Neuronal stem cell (in vitro differentiated cells): ENCODE measurements at places on chromosomes 13 and 19.

DNA sequence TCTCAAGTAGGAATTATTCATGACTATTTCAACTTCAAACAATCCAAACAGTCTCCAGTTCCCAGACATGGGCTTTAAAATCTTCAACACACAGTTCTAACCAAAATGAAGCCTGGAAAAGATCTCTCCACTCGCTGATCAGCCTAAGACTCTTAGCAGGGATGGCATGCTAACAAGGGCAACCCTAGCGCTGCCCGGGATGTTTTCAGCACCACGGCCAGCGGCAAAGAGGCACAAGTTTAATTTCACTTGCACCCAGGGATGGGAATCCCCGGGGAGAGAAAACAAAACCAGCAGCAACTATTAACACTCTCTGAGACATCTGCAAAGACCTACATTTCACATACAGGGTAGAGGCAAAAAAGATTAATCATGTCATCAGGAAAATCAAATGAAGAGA, 43.0 kb downstream of the CACNA1A start:
- no peaks in the 10 kb centered on the region for H3K4me1 ChIP-seq

GRCh38 chr19:49889038-49889686, 7.5 kb downstream of the IL4I1 start:
- no peaks in the 10 kb centered on the region for H3K27me3 ChIP-seq
- H3K27ac ChIP-seq, result no peak overlapping the region
- H3K4me3 ChIP-seq, result no peak overlapping the region
- peaks cover 3% of the 10 kb centered on the region for H3K4me1 ChIP-seq
- DNase-seq, result no peak

- H3K36me3 ChIP-seq, result no peaks in the 10 kb centered on the region
- no peaks in the 10 kb centered on the region for H3K27me3 ChIP-seq
- H3K4me3 ChIP-seq, result no peak overlapping the region
- no peak for DNase-seq
- no peak overlapping the region for H3K27ac ChIP-seq
Observed at GRCh38 chr19:30253581-30253996, 118.6 kb upstream of the ZNF536 start.

DNA sequence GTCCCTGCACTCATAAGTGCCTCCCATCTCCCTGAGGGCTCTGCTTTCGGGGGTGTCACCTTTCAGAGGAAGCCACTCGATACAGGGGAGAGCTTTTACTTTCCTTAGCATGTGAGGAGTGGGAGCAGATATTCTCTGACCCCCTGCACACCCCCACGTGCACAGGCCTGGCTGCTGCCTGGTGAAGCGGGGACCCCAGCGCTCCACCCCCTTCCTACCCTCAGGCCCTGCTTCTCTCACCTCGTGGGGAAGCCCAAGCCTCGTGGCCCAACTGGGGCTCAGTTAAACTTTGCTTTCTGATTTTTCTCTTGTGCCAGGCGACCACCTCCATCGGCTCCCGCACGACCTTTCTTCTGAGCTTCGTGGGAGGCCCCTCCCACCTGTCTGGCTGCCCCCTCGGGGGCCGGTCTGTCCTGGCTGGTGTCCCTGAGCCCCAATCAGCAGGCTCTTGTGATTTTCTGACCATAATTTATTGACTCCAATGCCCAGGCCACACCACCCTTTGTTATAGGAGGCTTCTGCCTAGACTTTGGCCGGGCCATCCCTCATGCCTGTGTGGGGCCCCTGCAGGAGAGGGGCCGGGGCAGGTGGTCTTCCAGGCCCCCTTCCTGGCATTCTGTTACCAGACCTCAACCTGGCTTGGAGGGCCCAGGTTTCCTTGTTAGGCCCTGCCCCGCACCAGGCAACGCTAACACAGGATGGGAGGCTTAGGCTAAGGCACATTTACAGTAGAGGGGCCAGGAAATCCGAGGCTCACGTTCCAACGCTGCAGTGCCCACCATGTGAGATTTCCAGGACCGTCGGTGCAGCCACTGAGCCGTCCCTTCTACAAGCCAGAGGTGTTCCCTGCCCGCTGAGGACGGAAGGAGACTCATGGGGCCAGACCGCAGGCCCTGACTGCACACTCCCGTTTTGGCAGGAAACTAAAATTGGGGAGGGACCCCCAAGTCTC, 3.7 kb downstream of the TMED1 start:
- peaks cover 58% of the 10 kb centered on the region for H3K36me3 ChIP-seq
- no peak for DNase-seq
- no peak overlapping the region for H3K4me3 ChIP-seq
- no peak overlapping the region for H3K27ac ChIP-seq

DNA sequence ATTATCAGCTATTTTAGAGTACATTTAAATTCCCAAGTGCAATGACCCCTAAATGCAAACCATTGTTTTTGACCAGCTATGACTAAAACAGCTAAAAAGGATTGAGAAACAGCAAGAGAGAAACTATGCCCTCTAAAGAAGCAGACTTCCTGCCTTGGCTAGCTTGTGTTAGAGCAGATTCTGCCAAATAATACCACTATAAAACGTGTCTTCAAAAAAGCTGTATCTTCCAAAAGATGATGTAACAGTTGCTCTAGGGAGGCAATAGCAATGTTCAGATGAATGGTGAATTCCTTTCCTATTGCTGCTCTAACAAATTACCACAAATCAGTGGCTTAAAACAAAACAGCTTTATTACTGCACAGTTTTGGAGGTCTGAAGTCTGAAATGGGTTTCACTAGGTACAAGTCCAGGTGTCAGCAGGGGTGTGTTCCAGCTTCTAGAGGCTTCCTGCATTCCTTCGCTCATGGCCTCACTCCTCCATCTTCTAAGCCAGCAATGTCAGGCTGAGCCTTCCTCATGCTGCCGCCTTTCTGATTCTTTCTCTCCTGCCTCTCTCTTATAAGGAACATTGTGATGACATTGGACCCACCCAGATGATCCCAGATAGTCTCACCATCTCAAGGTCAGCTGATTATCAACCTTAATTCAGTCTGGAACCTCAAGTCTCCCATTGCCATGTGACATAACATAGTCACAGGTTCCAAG, 84.5 kb downstream of the LRRC63 start:
- DNase-seq, result no peak
- no peaks in the 10 kb centered on the region for H3K27me3 ChIP-seq
- H3K27ac ChIP-seq, result no peak overlapping the region
- no peaks in the 10 kb centered on the region for H3K4me1 ChIP-seq
- H3K36me3 ChIP-seq, result no peaks in the 10 kb centered on the region
